Stimulated activated CD8-positive, alpha-beta memory T cell treated with anti-CD3 and anti-CD28 coated beads, Interleukin-7, amount 100 ng/mL, for 1 hour (primary cell): ENCODE measurements at places on chromosomes 4 and X.

GRCh38 chr4:181792641-181793040 is 450.6 kb upstream of the TENM3 start:
- no peak for DNase-seq

- no peak for DNase-seq
Observed at GRCh38 chr4:101010987-101011386, 336.3 kb downstream of the PPP3CA start.

DNA sequence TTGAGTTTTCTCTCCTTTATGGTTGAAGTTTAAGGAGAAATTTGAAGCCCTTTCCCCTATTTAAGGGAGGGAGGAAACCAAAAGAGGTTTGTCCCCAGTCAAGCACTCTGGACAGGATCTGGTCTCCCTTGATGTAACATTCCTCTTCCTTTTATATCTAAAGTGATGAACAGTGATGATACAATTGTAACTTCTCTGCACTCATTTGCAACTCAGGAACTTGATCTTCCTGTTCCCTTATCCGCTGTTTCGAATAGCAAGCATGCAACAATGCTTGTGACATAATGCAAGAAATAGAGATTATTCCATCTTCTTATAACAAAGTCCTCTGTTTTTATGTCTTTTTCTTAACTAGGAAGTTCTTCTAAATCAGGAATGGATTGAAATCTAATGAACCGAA is 18.3 kb downstream of the ALPK1 start:
- no peak for DNase-seq

DNA sequence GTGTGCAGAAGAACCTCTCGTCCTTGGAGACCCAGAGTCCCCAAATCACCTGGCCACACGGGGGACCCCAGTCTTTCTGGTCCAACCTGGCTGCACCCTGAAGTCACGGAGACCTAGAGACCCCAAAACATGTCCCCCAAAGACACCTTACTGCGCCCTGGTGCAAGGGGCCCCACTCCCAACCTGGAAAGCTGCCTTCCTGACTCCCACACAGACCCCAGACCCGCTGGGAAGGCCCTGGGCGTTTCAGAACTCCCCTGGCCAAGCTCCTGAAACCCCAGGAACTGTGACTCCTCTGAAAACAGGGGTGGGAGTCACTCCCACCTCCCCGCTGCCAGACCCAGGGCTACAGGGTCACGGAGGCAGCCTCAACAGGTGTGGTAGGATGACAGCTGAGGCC is 12.7 kb upstream of the SHOX start:
- DNase-seq = no peak

DNA sequence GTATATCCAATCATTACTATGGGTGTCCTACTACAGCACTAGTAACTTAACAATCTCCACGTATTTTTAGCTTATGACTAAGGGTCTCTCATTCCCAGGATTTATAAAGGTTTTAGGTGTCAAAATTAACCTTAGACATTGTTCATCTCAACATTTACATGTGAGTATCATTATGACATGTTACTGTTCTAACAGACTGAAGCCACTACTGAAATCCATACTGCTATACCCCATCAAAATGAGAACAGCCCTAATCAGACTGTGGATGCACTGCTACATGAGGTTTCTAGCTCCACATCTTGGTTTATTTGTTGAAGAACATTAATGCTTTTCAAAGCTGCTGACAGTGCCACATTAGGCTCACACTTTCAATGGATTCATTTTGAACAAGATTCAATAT is 35.6 kb upstream of the TXK start:
- DNase-seq = no peak

- DNase-seq = no peak
Observed at GRCh38 chr4:81606801-81607501, 135.2 kb upstream of the RASGEF1B start.

DNA sequence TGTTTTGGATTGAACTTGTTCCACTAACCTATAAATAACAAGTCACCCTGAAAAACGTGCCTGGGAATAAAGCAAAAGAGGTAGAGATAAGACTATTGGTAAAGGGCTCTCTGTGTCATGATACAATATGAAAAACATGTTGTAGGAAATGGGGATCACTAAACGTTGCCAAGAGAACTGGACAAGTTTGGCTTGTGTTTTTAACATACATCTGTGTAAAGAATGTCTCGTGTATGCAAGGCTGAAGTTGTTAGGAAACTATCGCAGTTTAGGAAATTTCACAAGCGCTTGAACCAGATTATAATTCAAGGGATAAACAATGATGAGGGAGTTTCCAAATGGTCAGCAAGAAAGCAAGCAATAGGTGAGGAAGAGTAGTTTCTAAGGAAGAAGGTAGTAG is 655.8 kb downstream of the PCDH7 start:
- no peak for DNase-seq

- no peak for DNase-seq
Observed at GRCh38 chrX:49227726-49228125, 5.4 kb downstream of the CACNA1F start.

GRCh38 chr4:117447925-117448324 is 362.5 kb upstream of the TRAM1L1 start:
- DNase-seq = no peak

GRCh38 chr4:130288576-130288975 is 1192.6 kb downstream of the C4orf33 start:
- no peak for DNase-seq
